ENCODE measurements at places on chromosomes 11 and 22.
A peak's percentile ranks its signal among the peaks of the same experiment; 100 is the strongest.

DNA sequence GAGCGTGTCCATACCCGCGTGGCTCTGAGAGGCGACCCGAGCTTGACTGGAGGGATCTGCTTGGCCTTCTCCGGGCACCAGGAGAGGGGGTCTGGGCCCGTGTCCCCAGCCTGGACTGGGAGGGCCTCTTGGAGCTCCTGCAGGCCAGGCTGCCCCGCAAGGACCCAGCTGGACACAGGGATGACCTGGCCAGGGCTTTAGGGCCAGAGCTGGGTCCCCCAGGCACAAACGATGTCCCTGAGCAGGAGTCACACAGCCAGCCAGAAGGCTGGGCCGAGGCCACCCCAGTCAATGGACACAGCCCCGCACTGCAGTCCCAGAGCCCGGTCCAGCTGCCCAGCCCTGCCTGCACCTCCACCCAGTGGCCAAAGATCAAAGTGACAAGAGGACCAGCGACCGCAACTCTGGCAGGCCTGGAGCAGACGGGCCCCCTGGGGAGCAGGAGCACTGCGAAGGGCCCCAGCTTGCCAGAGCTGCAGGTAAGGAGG lies 38.2 kb downstream of the TRIOBP start:
- DNase-seq: peak; percentile 55

GRCh38 chr11:64959498-64959897 lies 12.4 kb downstream of the MAJIN start:
- DNase-seq: no peak

DNA sequence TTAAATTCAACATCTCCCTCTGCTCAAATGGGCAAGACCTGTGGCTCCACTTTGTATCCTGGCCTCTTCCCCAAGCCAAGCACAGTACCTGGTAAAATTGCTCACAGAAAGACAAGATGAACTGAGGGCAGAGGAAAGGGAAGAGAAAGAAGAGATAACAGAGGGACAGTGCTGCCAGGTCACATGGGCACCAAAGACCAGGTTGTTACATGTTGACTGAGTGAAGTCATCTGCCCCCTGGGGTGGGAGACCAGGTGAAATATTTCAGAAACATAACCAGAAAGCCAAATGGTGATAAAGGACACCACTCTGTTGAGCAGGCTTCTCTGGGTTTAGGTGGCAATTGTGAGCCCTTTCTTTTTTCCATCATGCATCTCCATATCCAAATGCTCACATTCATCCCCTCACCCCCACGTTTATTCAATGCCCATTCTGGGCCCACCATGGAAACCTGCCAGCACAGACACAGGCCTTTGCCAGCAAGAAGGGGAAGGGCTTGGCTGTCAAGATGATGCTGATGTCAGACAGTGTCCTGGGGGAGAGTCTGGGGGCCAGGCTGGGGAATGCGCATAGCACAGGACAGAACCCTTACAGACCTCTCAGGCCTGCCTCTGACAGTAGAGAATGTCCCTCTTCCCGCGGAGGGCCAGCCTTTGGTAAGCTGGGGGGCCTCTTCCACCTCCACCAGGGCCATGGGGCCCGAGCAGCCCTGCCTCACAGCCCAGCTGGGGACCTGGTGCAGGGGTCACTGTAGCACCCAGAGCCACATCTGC lies 51.6 kb downstream of the DGCR2 start:
- no peak for DNase-seq

DNA sequence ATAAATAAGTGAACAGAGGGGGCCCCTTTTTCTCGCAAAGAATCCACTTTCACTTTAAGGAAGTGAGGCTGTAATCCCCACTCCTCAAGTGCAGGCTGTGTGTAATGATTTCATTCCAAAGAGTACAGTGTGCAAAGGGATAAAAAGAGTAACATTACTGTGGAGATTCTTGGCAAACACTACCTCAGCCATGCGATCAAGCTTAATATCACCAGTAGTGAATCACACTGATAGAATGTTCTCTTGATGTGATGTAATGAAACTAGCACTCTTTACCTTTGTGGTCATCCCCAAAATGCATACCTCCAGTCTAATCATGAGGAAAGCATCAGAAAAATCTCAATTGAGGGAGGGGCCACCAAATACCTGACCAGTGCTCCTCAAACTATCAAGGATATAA lies 246.1 kb upstream of the CHORDC1 start:
- no peak for DNase-seq

- DNase-seq: peak; percentile 62
These were observed 17.8 kb downstream of the ADA2 start for GRCh38 chr22:17201285-17201945.

DNA sequence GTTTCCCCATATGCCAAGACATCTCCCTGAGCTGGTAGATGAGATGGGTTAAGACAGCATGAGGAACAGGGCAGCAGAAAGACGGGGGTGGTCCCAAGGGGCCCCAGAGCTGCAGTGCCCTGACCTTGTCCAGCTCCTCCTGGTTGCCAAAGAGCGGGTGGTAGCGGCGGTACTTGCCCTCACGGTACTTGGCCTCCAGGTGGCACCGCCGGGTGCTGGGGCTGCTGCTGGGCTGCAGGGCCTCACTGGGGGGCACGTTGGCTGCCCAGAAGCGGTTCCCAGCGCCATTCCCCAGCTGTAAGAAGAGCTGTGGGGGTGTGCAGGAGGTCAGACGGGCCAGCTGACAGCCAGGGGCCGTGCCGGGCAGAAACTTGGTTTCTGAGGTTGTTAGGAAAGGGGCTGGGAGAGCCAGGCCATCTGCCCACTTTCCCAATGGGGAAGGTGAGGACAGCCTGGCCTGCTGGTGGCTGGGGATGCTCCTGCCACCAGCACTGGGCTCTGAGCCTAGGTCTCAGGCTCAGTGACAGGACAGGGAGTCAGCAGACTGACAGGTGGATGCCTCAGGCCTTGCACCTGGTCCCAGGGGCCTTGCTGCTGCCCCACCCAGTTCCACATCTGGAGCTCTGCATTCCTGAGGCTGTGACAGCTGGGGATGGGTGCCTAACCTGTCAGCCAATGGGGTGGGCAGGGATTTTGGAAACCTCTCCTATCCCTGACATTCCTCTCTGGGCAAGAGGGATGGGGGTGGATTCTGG lies 30.0 kb upstream of the PDE2A start:
- DNase-seq: no peak

DNA sequence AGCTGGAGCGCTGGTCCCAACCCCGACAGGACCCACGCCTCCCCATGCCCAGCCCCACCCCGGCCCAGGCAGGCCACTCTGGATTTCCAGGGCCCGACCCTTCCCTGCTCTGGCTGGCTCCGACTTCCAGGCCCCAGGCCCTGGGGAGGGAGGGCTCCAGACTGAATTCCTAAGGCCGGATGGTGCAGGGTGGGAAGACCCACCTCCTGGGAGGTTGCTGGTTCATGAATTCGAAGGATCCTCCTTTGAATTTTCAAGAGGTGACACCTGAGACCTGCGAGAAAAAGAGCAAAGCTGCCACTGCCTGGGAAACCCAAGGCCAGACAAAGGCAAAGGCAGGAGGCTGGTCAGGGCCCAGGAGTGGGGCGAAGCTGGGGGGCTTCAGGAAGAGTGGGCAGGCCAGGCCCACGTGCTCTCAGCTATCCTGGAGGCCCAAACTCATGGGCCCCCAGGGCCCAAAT lies 47.0 kb upstream of the LINC01488 start:
- no peak for DNase-seq

GRCh38 chr11:99370549-99371216 lies 349.9 kb downstream of the CNTN5 start:
- DNase-seq: peak; percentile 74

DNA sequence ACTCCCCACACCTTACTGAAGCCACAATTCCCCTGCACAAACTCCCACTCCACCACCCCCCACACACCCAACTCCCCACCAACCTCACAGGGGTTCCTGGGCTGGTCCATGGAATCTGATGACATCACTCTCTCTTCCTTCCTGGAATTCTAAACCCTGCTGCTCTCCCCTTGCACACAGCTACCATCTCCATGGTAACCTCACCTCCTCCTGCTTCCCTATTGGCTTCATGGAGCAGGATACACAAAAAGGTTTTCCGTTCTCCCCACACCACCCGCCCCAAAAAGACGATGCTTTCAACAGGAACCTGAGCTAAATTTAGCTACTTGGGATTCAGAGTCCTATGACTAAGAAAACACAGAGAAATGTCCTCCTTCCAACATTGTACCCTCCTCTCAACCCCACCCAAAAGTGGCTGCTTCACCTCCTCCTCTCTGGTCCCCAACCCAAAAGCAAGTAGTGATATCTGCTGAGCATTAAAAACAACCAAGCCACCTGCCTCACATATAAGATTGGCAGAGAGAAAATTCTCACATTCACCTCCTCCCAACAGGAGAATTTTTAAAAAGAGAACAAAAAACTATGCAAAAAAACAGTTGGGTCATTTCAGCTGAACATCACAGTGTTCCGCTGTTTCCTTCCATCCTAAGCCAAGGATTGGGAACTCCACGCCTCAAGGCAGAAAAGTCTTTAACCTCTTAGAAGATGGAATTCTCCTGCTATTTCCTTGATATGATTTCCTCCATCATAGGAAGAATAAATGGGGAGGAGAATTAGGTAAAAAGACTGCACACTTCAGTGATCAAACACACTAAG lies 66.9 kb downstream of the RBFOX2 start:
- peak; percentile 85 for DNase-seq

DNA sequence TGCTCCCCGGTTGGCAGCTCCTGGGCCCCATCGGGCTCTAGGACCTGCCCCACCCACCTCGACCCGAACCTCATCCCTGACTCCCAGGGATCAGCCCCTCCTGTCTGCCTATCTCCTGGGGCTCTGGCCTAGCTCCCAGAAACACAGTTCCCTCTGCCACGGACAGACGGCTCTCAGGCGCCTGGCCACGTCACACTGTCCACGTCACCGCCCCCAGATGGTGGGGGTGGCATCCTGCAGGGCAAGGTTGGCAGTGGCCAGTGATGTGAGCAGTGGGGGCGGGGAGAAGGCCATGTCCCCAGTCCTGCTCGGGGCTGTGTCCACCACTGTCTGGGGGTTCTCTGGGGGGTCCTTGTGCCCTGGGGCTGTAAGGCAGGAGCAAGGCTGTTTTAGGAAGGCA lies 29.2 kb downstream of the SYT7 start:
- peak; percentile 47 for DNase-seq

GRCh38 chr11:78688460-78688859 lies 113.8 kb upstream of the NARS2 start:
- no peak for DNase-seq

GRCh38 chr22:28802595-28803123 lies 2.3 kb upstream of the XBP1 start:
- DNase-seq: no peak

GRCh38 chr11:1227551-1228100 lies 4.8 kb downstream of the MUC5B start:
- no peak for DNase-seq

DNA sequence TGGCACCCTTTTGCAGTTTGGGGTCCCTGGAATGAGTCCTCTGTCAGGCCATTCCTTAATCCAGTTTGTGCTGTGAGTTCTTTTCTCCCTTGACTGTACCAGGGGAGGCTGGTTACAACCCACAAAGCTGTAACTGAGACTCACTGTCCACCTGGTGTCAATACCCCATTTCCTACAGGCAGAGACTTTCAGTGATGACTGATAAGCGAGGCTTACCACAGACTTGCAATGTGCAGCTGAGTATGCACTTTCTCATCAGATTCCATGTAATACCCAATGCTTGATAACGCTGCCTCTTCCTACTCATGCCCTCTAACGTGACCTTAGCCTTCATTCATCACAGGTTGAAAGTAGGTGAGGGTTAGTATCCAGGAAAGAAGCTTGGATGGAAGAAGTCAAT lies 120.1 kb downstream of the INSC start:
- no peak for DNase-seq

DNA sequence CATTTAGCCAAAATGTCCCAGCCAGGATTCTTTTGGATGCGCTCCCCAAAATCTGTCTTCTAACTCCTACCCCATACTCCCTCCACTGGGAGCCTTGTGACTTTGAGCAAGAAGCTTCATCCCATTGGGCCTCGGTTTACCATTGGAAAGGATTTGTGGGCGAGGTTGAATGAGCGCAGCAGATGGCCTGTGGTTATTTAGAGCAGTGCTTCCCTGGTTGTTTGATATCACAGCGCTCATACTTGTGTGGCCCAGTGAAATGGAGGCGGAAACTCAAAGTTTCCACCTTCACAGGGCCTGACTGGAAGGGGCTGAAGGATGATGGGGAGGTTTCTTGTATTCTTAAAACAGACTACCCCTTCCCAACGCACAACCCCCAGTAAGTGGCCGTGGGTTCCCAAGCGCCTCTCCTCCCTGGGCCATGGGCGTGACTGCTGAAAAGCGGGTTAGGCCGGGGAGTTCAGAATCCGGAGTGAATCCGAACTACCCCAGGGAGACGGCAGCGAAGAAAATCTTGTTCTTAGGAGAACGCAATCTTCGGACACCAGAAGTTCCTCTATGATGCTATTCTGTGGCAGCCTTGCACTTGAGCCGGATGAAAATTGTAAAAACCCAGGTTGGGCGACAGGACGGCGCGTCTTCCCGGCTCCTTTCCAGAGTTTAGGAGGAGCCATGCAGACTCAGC lies 1.2 kb upstream of the ATF4 start:
- DNase-seq: peak; percentile 66

DNA sequence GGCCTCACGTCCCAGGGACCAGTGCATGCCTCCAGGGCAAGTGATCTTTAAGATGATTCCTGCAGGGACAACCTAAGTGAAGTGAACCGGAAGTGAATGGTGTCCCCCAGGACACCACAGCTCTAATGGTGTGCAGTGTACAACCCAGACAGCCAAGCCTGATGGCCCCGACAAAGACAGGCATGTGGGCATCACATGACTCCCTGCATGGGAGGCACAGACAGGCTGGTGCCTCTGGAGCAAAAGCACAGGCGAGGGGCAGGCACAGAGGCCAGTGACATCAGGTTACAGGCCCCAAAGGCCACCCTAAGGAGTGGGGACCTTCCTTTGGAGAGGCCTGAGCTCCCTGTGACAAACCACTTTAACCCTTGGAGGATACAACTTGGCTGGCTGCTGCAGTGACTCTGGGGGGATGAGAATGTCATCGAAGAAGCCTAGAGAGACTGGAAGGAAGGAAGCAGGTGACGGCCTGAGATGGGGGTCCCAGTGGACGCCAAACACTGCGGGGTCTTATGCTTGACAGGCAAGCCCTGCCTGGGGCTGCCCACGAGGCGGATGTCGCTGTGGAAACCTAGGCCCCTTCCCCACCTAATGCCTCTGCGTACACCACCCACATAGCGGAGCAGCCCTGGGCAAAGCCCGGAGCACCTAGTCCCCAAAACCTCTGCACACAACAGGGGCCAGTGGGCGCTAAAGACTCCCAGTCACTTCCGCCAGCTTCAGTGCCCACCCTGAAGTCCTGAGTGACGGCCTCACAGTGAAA lies 12.4 kb downstream of the POLR3H start:
- DNase-seq: no peak

All from Ammon's horn (tissue), 1 donor.